ENCODE measurements at places on chromosomes 13 and 19.
A peak's percentile ranks its signal among the peaks of the same experiment; 100 is the strongest.

DNA sequence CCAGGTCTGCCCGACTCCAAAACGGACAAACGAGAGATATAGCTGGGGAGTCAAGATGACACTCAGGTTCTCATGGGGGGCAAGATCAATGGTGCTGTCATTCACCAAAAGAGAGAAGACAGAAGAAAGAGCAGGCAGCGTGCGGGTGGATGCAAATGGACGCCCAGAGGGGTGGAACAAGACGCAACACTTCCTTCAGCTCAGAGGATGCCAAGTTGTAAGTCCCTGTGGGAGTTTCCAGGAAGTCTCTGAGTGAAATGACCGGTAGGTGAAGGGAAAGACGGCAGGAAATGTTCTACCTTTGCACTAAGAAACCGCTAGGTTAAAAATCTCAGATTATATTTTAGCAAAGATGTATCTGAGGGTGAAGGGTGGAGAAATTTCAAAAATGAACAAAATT, 26.5 kb downstream of the TUBGCP3 start:
- no peak for DNase-seq

GRCh38 chr19:20470345-20471135, 95.0 kb downstream of the ZNF737 start:
- DNase-seq: no peak

DNA sequence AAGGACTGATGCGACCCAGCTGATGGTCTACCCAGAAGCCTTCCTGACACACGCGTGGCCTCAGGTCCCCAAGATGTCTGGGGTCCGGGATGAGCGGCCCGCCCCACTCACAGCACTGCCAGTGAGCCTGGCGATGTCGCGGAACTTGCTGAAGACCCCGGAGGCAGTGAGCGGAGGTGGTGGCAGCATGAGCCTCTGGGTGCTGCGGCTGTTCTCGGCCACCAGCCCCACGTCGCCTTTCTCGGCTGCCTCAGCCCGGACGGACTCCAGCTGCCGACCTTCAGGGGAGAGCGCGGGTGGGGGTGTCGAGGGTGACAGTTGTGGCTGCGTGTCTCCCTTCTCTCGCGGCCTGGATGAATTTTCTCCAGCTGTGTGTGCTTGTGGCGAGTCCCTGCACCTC, 26.8 kb upstream of the PLA2G4C start:
- no peak for DNase-seq

- DNase-seq: no peak
These were observed 84.3 kb downstream of the RNASEH2B start for GRCh38 chr13:50993934-50994333.

GRCh38 chr19:49558591-49558990, 21.8 kb downstream of the NOSIP start:
- no peak for DNase-seq

- DNase-seq: no peak
These were observed 8.4 kb downstream of the PPP1R14A start for GRCh38 chr19:38247734-38248268.

DNA sequence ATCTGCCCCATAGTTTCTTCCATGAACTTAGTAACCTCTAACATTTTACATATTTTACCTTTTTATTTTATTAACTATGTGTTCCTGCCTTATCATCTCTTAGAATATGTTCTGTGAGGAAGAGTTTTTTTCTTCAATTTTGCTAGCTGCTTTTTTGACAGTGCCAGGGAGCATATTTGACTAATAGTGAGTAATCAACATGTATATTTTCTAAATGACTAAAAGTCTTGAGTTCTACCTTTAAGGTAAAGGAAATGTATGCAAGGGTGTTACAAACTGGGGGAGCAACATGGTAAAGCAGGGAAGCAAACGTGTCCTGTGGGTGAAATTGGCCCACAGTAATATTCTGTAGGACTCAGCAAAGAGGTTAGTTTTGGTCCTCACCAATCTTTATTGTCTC, 165.5 kb downstream of the NBEA start:
- DNase-seq: no peak

GRCh38 chr19:47699360-47699917, 13.8 kb upstream of the EHD2 start:
- peak; percentile 33 for DNase-seq

- no peak for DNase-seq
These were observed 66.1 kb upstream of the C1QTNF9 start for GRCh38 chr13:24243302-24243701.

- DNase-seq: peak; percentile 79
These were observed at the start of gene GPC6 for GRCh38 chr13:93226623-93227279. GPC6 (plus strand) TSS chr13:93226807.

- DNase-seq: no peak
These were observed 612.7 kb upstream of the GPC6 start for GRCh38 chr13:92613921-92614320.

DNA sequence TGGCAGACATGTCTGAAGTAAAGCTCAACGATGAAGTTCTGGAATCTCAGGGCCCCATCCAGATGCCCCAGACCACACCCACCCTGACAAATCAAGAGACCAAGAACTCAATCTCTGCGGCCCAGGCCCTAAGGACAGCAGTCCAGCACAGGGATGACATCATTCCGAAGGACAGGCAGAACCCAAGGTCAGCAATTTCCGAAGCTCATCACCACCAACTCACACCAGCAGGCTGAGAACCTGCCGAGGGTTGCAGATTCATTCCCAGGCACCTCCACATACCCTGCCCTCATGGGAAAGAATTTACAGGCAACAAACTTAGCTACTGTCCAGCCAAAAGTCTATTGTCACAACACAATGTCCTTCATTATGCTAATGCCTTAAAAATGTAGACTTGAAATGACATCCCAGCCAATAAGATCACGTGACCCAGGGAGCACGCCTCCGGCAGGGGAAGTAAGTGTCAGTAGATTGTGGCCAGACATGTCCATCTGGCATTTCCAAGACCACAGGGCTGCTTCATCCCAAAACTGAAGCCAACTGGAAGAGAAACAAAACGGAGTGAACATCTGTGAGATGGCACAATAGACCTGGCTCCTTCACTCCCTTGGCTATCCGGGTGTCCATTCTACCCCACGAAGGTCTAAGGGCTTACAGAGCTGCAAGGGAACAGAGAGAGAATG, 98.8 kb downstream of the CRYL1 start:
- no peak for DNase-seq

DNA sequence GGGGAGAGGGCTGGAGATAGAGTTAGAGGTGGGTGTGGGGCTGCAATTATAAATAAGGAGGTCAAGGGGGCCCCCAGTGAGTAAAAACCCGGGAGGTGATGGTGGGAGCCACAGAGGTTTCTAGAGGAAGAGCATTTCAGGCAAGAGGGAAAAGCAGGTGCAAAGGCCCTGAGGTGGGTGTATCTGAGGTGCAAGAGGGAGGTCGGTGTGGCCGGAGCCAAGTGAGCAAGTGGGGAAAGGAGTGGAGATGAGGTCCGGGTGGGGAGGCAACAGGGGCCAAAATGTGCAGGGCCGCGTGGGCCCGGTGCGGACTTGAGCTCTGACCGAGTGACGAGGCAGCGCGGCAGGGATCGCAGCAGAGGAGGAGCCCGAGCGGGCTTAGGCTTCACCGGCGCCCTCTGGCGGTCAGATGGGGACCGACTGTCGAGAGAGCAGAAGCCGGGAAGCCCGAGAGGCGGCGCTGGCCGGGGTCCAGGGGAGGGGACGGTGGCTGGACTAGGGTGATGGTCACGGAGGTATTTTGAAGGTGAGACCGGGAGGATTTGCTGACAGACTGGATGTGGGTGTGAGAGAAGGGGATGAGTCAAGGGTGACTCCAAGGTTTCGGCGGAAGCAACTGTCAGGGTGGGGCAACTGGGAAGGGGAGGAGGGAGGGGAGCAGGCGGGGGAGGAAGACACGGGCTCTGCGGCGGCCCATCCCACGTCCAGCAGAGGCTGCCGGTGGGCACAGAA, 17.7 kb upstream of the SPACA4 start:
- DNase-seq: peak; percentile 89

DNA sequence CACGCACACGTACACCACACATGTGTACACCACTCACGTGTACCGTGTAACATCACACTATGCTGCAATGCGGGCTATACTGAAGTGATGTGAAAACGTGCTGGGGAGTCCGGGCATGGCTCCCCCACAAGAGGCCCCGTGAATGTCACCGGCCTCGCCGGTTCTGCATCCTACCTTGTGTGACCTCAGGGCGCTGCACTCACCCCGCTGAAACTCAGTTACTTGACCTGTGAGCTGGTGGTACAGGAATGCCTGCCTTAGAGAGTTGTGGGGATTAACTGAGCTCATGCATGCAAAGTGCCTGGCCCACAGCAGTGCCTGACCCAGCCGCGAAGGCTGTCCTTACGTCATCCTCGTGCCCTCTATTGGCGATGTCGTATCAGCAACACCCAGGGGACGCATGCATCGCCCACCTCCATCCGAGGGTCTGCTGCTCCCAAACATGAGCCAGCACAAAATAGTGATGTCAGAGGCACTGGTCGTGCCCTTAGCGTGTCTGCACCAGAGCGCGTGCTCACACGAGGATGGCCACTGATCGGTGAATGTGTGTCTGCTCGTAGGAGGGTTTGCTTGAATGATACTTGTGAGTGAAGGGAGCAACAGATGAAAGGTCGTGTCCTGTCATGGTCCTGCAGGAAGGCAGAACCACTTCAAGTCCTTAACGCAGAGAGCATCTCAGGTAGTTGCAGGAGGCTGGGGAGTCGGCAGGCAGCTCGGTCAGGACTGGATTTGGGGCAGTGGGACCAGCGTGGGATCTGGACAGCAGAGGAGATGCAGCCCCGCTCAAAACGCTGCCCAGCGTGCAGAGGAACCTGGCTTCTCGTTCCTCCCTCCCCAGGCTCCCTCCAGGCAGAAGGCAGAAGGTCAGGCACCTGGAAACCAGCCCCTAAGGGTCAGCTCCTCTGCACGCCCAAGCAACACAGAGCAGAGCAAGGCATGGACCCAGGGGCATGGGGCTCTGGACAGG, 126.2 kb upstream of the SPACA7 start:
- DNase-seq: no peak

DNA sequence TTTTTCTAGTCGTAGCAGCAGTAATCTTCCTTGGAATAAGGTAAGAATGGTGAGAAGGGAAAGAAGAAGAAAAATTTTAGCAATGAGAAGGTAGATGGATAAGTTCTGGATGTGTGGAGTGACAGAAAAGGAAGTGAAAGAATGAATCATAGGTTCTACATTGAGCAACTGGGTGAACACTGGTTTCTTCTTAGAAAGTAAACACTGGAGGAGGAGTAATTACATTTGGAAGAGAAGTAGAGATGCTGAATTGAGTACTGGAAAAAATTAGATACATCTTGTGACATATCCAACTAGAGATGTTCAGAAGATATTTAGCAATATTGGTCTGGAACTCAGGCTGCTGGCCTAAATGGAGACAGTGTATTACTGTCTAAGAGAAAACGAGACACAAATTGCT, 148.5 kb downstream of the GPC5 start:
- DNase-seq: no peak

GRCh38 chr19:31705656-31706055, 356.4 kb upstream of the TSHZ3 start:
- no peak for DNase-seq

DNA sequence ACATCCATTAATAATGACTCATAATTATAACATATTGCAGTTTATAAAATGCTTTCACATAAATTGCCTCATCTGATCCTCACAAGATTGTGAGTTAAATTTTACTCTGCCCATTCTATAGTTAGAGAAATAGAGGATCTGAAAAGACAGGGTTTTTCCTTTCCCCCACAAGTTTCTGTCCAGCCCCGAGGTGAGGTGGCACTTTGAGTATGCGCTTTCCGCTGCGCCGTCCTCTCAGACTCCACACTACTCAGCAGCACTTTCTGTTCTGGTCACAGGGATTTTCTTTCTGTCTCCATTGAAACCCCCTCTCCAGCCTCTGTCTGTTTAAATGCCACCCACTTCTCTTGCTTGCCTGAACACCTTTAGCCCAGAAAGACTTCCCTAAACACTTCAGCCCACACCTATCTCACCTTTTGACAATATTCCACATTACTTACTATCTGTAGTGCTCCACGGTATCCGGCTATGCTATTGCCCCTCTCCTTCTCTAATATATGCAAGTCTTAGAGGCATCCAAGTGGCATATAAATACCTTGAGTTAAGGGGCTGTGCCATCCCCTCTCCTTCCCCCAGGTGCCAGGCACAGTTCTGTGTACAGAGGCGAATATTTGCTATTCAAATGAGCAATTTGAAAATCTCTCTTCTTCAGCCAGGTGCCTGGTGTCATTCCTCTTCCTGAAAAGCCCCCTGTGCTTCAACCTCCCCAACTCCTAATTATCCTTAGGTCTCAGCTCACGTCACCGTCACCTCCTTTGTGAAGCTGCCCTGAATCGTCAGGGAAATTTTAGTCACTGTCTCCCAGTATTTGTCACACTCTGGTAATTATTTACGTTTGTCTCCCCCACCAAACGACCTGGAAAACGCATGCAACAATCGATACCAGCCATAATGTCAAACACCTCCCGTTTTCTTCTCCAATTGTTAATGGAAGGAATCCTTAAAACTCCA, 268.7 kb downstream of the NHLRC3 start:
- DNase-seq: no peak

DNA sequence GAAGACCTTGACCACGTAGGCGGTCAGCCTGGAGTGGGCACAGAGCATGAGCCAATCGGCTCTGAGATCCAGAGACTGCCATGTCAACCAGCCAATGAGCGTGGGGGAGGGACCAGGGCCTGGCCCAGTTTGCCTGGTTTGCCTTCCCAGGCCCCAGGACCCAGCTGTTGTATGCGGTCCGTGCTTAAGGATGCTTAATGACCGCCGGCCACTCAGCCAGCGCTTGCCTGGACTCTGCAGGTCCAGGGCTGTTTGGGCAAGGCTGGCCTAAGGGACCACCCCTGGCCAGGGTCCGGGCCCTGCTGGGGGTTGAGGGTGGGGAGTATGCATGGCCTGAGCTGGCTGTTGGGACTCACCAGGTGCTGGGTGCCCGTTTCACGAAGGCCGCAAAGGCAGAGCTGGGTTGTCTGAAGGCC, 23.1 kb upstream of the TNFSF14 start:
- DNase-seq: no peak
